Naive thymus-derived CD8-positive, alpha-beta T cell (primary cell): ENCODE measurements at places on chromosomes 7 and 10.

- no peaks in the 10 kb centered on the region for H3K27me3 ChIP-seq
- peak overlapping the region; percentile 58 for H3K27ac ChIP-seq
- no peak overlapping the region for H3K4me3 ChIP-seq
- H3K36me3 ChIP-seq = peaks cover 7% of the 10 kb centered on the region
Observed at GRCh38 chr10:5752301-5752871, 60.8 kb downstream of the GDI2 start.

DNA sequence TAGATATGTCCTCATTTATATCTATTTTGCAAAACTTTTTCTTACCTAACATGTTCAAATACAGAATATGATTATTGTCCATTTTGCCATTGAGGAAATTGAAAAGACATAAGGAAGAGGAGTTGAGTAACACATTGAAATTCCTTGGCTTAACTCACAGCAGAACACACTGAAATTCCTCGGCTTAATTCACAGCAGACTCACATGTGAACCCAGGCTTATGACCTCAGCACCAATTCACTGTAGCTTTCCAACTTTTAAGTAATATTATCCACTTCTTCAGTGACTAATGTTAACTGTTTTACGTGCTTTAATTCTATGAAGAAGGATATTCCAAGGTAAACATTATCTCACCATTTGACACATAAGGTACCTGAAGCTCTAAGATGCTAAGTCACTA, 597.5 kb upstream of the PFKP start:
- DNase-seq = no peak
- H3K4me1 ChIP-seq = no peaks in the 10 kb centered on the region
- peaks cover 15% of the 10 kb centered on the region for H3K27me3 ChIP-seq
- peaks cover 4% of the 10 kb centered on the region for H3K36me3 ChIP-seq
- no peak overlapping the region for H3K4me3 ChIP-seq

- H3K27ac ChIP-seq = peak overlapping the region; percentile 58
- no peaks in the 10 kb centered on the region for H3K36me3 ChIP-seq
- no peak for DNase-seq
- no peaks in the 10 kb centered on the region for H3K27me3 ChIP-seq
Observed at GRCh38 chr7:127586346-127586745, 950 bp upstream of the GCC1 start.

DNA sequence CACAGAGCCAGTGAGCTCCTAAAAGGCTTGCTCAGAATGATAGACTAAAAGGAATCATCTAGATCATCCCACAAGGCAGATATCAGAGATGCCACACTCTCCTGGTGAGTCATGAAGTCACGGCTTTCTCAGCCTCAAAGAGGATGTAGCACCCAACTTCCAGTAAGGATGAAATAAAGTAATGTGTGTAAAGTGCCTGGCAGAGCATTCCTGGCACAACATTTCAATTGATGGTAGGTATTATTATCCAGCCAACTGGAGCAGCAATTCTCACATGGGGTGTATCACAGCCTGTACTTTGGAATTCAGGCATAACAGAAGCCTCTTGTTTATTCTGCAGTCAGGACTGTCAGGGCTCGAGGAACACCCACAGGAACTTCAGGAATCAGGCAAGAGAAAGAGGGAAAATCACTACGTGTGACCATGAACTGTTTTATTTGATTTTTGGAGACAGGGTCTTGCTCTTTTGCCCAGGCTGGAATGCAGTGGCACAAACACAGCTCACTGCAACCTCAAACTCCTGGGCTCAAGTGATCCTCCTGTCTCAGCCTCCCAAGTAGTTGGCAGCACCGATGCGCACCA, 5.3 kb upstream of the NAT16 start:
- no peak overlapping the region for H3K4me3 ChIP-seq
- peaks cover 44% of the 10 kb centered on the region for H3K27me3 ChIP-seq
- peaks cover 6% of the 10 kb centered on the region for H3K4me1 ChIP-seq
- no peaks in the 10 kb centered on the region for H3K36me3 ChIP-seq
- no peak overlapping the region for H3K27ac ChIP-seq

DNA sequence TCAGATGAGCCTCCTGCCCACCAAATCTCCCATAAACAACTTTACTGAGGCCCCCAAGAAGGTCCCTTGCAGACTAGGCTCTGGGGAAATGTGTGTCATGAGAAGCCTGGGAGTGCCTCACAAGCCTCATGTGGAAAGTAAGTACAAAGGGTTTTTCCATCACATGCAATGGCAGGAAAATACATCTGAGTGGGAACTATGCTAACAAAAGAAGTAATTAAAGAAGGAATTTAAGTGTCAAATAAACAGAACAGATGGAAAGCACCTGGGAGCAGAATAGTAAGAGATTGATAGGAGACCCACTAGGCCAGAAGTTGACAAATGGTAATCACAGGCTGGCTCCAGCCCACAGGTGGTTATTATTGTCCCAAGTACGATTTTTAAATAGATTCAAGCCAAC, 20.5 kb downstream of the GSAP start:
- H3K4me1 ChIP-seq = peaks cover 14% of the 10 kb centered on the region
- H3K4me3 ChIP-seq = no peak overlapping the region
- H3K27me3 ChIP-seq = no peaks in the 10 kb centered on the region
- no peak overlapping the region for H3K27ac ChIP-seq

DNA sequence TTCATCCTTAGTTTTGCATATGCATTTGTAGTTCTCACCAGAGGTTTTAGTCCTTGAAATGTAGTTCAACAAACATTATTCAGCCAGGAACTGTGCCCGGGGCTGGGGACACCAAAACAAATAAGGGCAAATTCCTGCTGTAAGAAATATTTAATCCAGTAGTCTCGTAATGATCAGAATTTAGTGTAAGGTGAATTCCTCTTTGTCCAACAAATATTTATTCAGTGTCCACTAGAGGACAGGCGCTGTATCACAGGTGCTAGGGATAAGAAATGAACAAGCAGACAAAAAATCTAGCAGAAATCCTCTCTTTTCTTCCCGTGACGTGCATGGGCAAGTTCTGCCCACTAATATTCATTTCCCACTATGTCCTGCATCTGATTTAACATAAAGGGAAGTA, 17.6 kb downstream of the LGI1 start:
- no peaks in the 10 kb centered on the region for H3K36me3 ChIP-seq
- no peaks in the 10 kb centered on the region for H3K4me1 ChIP-seq
- H3K27ac ChIP-seq = no peak overlapping the region

GRCh38 chr7:101174322-101174854, 5.7 kb downstream of the NAT16 start:
- H3K36me3 ChIP-seq = peaks cover 5% of the 10 kb centered on the region
- H3K4me1 ChIP-seq = peaks cover 55% of the 10 kb centered on the region
- peak; percentile 45 for DNase-seq
- peak overlapping the region; percentile 25 for H3K4me3 ChIP-seq

DNA sequence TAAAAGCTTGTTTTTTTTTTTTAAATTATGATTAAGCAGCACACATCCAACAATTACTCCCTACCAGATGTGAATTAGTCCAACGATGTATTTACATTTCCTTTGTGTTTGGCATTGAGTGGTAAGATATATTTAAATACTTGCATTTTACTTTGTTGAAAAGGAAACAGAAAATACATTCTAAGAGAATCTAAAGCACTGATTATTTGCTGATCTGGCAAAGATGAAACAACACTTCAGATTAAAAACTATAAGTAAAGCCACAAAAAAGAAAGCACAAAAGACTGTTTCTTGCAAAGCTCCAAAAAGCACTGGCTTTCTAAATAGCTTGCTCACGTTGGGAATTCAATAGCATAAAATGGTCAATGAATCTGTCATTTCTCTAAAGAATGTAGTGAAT, 466.5 kb downstream of the PHTF2 start:
- H3K4me3 ChIP-seq = no peak overlapping the region
- H3K27ac ChIP-seq = no peak overlapping the region
- no peaks in the 10 kb centered on the region for H3K36me3 ChIP-seq
- no peaks in the 10 kb centered on the region for H3K4me1 ChIP-seq
- no peaks in the 10 kb centered on the region for H3K27me3 ChIP-seq

DNA sequence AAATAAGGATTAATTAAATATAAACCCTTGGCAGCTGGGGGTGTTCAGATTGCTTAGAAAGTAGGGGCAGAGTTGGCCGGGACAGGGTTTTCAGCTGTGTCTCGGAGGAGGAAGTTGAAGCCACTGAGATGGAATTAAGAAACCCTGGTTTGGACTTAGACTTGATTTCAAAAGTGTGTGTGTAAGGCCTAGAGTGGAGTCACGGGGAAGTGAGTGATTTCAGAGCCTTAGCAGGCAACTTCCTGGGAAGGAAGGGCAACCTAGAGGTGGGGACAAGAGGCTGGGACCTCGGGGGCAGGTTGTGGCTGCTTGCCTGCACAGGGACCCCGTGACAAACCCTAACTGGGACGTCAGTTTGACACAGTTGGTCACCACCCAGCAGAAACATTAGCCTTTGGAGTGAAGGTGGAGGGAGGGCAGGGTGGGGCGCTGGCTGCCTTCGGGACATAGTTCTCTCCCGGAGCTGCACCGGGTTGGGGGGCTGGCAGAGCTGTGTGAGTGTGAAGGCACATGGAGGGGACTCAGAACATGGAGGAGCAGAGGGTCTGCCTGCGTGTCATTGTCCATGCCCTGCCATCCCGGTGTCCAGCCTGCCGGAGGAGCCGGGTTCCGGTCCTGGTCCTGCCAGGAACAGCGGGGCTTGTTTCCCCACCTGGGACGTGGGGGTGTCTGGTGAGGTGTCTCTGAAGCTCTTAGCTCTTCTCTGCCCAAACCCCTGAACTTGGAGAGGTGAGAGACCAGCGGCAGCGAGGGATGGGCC, 1.8 kb downstream of the BRI3 start:
- peak overlapping the region; percentile 79 for H3K27ac ChIP-seq
- peaks cover 17% of the 10 kb centered on the region for H3K4me1 ChIP-seq
- H3K4me3 ChIP-seq = peak overlapping the region; percentile 86
- no peaks in the 10 kb centered on the region for H3K27me3 ChIP-seq
- DNase-seq = no peak
- no peaks in the 10 kb centered on the region for H3K36me3 ChIP-seq

DNA sequence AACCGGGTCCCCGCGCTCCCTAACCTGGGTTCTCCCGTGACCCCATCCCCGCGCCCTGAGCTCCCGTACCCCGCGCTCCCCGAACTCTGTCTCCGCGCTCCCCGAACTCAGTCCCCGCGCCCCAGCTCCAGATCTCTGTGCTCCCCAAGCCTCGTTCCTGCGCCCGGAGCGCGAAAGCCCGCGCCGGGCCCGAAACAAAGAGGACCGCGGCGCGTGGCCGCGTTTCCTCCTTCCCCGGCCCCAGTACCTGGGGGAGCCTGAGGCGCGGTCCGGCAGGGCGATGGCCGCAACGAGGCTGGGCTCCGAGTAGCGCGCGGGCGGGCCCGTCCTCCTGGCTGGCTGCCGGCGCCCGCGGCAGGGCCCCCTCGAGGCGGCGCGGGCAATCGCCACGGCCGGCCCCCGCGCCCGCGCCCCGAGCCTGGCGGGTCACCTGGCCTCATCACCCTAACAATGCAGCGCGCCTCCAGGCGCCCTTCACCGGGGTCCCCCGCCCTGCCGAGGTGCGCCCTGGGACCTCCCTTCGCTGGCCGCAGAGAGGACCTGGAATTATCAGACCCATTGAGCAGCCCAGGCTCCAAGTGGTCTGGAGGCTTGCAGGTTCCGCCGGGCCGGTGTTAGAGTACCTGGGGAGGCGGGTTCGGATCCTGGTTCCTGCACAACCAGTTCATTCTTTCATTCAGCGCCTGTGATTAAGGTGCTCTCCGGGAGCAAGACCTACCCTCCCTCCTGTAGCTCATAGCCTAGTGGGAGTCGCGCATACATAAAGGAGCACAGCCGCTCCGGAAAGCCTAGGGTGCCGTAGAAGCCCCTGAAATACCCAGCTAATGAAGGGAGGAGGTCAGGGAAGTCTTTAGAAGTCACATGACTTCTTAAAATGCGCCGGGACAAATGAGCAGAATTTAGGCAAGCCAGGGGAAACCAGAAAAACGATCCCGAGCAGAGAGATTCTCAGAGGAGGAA, at the start of gene TNS3:
TNS3 (minus strand) TSS at position 308 of the 960 bp plus-strand sequence. CDS start 142,475 bp downstream, outside the sequence.
- H3K4me1 ChIP-seq = peaks cover 5% of the 10 kb centered on the region
- no peaks in the 10 kb centered on the region for H3K36me3 ChIP-seq
- H3K27ac ChIP-seq = no peak within 1 kb of the TSS
- DNase-seq = no peak
- peaks cover 33% of the 10 kb centered on the region for H3K27me3 ChIP-seq
- no peak within 1 kb of the TSS for H3K4me3 ChIP-seq

DNA sequence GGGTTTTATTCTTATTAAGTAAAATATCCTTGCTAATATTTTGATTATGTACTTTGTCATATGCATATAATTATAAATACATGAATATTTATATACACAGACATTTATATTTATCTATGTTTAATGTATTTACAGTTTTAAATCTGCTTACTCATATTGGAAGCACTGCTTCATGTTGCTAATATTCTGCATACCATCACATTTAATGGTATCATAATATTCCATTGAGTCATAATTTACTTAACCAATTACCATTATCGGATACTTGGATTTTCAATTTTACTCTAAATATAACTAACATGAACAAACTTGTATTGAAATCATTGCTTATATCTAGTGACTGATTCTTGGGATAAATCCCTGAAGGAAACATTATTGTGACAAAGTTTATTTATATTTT, 155.2 kb downstream of the MBL2 start:
- H3K27me3 ChIP-seq = no peaks in the 10 kb centered on the region
- H3K4me1 ChIP-seq = no peaks in the 10 kb centered on the region
- DNase-seq = no peak

DNA sequence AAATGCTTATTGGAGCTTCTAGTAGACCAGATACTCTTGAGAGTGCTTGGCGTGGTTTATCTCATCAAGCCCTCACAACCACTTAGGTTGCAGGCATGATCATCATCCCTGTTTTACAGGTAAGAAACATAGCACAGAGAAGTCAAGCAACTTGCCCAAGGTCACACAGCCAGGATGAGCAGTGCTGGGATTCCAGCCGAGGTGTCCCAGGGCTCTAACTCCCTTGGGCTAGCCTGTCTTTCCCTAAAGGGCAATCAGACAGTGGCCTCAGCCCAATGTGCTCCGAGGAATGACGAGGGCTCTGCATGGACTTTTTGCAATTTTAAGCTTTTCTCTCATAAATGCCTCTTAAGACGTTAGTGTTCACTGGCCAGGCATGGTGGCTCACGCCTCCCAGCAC, 39.9 kb upstream of the SPDYE3 start:
- peaks cover 14% of the 10 kb centered on the region for H3K4me1 ChIP-seq
- H3K36me3 ChIP-seq = no peaks in the 10 kb centered on the region
- no peak overlapping the region for H3K4me3 ChIP-seq
- no peaks in the 10 kb centered on the region for H3K27me3 ChIP-seq

GRCh38 chr10:71316056-71316785, 2.8 kb upstream of the SLC29A3 start:
- peaks cover 29% of the 10 kb centered on the region for H3K4me1 ChIP-seq
- no peak overlapping the region for H3K27ac ChIP-seq
- H3K36me3 ChIP-seq = no peaks in the 10 kb centered on the region
- no peak for DNase-seq

DNA sequence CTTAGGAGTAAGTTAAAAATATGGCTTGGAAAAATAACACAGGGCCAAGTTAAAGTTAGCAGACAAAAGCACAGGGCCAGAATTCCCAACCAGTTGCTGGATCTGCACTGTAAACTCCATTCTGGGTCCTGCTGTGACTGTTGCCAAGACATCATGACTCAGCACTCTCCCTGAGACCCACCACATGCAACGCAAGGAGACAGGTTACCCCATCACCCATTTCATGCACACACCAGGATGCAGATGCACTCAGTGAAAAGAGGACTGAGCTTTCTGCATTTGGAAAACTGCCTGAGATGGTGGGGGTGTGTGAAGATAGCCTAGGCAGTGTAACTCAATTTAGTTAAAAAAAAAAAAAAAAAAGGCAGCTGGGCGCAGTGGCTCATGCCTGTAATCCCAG, 97.6 kb upstream of the ZNF438 start:
- no peaks in the 10 kb centered on the region for H3K36me3 ChIP-seq
- no peak overlapping the region for H3K4me3 ChIP-seq
- H3K27ac ChIP-seq = no peak overlapping the region

GRCh38 chr10:121268363-121268762, 329.9 kb downstream of the FGFR2 start:
- H3K4me3 ChIP-seq = no peak overlapping the region
- H3K36me3 ChIP-seq = no peaks in the 10 kb centered on the region
- H3K4me1 ChIP-seq = no peaks in the 10 kb centered on the region
- peaks cover 11% of the 10 kb centered on the region for H3K27me3 ChIP-seq
- H3K27ac ChIP-seq = no peak overlapping the region
